ENCODE measurements at places on chromosomes 4 and X. TPM values are rescaled to one million over a fixed set of nuclear protein-coding genes. Genes with fewer than 3 reads are reported as not detected.
A peak's percentile ranks its signal among the peaks of the same experiment; 100 is the strongest.

DNA sequence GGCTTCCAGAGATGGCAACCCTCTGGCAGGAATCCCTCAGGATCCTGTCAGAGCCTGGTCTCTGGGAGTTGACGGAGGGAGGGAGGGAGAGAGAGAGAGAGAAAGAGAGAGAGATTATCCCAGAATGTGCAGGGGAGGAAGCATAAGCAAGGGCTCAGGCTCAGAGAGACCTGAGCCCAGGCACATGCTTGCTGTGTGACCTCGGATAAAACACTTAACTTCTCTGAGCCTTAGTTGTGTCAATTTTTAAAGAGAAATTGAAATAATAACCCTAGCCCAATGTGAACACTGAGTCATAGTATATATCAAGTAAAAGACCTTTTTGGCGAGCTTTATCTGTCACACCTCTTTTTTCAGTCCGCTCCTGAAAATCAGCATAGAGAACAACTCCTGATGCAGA, 473 bp upstream of the USP51 start:
- H3K4me1 ChIP-seq, result no peaks in the 10 kb centered on the region
- H3K27ac ChIP-seq, result peak overlapping the region; percentile 49
- no peaks in the 10 kb centered on the region for H3K27me3 ChIP-seq
- no peak for DNase-seq
- H3K36me3 ChIP-seq, result peaks cover 10% of the 10 kb centered on the region

- H3K27me3 ChIP-seq, result no peaks in the 10 kb centered on the region
- H3K36me3 ChIP-seq, result peaks cover 94% of the 10 kb centered on the region
- H3K4me1 ChIP-seq, result peaks cover 2% of the 10 kb centered on the region
- H3K27ac ChIP-seq, result no peak overlapping the region
These were observed 117.6 kb downstream of the CBR4 start for GRCh38 chr4:168892475-168892874.

AMBN gene
- total RNA-seq, result not detected

DNA sequence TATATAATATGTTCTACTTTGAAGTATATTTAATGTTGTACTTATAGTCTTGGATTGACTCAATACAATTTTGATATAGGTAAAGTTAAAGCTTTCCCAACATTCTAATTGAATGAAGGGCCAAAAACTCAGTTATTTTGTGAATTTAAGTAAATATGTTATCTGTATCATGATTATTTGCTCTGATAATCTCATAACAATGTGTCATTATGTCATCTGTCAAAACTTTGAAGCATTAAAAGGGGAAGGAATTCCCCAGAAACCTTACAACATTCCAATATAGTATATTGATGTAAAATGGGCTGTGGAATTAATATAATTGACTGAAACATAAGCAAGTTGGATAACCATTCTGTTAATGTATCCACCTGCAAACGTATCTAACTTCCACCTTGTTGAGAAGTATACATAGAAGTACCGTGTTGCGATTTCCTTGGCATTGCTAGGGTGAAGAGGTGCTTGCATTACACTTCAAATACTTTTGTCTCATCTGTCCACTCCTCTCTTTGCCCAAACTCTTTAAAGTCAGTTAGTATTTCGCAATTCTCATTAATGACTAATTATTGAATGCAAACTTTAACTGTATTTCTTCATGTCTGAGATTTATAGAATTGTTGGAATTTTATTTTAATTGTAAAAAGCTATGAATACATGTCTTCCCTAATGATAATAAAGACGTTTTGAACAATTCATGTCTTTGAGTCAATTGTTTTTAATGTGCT, 1982.1 kb upstream of the ADGRL3 start:
- H3K27me3 ChIP-seq, result no peaks in the 10 kb centered on the region
- H3K27ac ChIP-seq, result no peak overlapping the region
- H3K4me3 ChIP-seq, result no peak overlapping the region
- no peak for DNase-seq
- no peaks in the 10 kb centered on the region for H3K4me1 ChIP-seq
- H3K36me3 ChIP-seq, result no peaks in the 10 kb centered on the region

DNA sequence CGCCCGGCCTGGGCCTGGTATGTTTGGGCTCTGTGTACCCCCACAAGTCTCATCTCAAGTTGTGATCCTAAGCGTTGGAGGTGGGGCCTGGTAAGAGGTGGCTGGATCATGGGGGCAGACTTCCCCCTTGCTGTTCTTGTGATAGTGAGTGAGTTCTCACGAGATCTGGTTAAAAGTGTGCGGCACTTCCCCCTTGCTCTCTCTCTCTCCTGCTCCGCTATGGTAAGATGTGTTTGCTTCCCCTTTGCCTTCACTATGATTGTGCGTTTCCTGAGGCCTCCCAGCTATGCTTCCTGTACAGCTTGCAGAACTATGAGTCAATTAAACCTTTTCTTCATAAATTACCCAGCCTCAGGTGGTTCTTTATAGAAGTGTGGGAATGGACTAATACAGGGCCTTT, 53.0 kb downstream of the CHST7 start:
- no peaks in the 10 kb centered on the region for H3K4me1 ChIP-seq
- no peaks in the 10 kb centered on the region for H3K27me3 ChIP-seq
- no peak overlapping the region for H3K4me3 ChIP-seq

DNA sequence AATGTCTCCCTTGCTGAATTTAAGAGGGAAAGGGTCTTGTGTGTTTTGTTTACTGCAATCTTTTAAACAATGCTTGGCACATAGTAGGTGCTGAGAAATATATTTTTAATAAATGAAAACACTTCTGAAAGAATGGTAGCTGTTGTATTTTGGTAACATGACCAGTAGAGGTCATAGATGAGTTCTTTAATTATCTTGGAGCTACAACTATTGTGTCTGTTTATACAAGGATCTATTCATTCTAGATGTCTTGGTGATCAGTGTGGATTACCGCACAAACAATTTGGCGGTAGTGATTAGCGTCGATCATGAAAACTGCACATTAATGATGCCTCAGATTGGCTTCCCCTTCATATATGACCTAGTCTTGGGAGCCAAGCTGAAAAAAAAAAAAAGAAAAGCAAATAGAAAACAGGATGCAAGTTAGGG, 21.4 kb upstream of the SCRG1 start:
- no peaks in the 10 kb centered on the region for H3K36me3 ChIP-seq
- H3K4me3 ChIP-seq, result no peak overlapping the region
- no peak overlapping the region for H3K27ac ChIP-seq
- no peaks in the 10 kb centered on the region for H3K4me1 ChIP-seq

UTP14A gene
- total RNA-seq, result 7.0 TPM

- H3K4me1 ChIP-seq, result peaks cover 11% of the 10 kb centered on the region
- no peak overlapping the region for H3K4me3 ChIP-seq
- no peaks in the 10 kb centered on the region for H3K27me3 ChIP-seq
These were observed 115.4 kb downstream of the MGST2 start for GRCh38 chr4:139781066-139781465.

DNA sequence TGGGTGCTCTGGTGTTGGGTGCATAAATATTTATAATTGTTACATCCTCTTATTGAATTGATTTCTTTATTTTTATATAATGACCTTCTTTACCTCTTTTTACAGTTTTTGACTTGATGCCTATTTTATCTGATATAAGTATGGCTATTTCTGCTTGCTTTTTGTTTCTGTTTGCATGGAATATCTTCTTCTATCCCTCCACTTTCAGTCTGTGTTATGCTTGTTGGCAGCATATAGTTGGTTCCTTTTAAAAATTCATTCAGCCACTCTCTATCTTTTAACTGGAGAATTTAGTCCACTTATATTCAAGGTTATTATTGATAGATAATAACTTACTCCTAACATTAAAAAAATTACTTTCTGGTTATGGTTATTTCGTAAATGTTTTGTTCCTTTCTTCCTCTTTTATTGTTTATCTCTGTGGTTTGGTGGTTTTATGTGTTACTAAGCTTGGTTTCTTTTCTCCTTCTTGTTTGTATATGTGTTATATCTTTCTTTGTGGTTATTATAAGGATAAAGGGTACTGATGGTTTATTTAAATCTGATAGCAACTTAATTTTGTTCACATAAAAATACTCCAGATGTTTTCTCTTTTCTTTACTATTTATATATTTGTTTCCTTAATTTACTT, 69.5 kb downstream of the IL15 start:
- H3K36me3 ChIP-seq, result no peaks in the 10 kb centered on the region
- no peak overlapping the region for H3K4me3 ChIP-seq
- no peak overlapping the region for H3K27ac ChIP-seq

GRCh38 chr4:76407440-76408119, 13.4 kb downstream of the CCDC158 start:
- H3K27me3 ChIP-seq, result no peaks in the 10 kb centered on the region
- no peaks in the 10 kb centered on the region for H3K36me3 ChIP-seq
- no peak for DNase-seq
- no peak overlapping the region for H3K27ac ChIP-seq

- no peak for DNase-seq
- H3K27ac ChIP-seq, result no peak overlapping the region
- no peak overlapping the region for H3K4me3 ChIP-seq
These were observed 19.5 kb downstream of the AP1AR start for GRCh38 chr4:112251019-112251643.

DNA sequence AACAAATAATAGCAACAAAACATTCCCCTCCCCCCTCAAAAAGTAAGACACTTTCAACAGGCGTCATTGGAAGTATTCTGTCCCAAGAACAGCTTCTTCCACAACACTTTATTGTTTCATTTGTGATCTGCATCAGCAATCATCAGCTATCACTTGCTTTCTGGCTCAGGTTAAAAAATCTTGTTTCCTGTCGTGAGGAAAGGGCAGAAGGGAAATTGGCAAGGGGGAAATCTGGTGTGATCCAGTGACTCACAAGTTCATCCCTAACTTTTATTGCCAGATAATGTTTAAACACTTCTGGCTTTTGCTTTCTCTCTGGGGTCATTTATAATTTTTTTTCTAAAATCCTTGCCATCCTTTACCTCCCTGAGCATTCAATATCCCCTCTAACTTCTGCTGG, 247.4 kb upstream of the GIMD1 start:
- no peak for DNase-seq
- no peak overlapping the region for H3K4me3 ChIP-seq
- no peaks in the 10 kb centered on the region for H3K27me3 ChIP-seq
- H3K4me1 ChIP-seq, result no peaks in the 10 kb centered on the region

DNA sequence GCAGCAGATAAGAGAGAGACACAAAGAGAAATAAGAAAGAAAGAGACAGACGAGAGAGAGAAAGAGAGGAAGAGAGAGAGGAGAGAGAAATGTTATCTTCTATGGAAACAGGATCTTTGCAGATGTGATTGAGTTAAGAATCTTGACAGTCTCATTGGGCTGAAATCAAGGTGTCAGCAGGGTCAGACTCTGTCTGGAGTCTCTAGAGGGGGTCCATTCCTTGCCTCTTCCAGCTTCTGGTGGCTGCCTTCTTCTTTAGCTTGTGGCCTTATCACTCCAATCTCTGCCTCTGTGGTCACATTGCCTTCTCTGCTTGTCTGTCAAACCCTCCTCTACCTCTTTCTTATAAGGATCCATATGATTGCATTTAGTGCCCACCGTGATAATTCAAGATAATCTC, 21.8 kb upstream of the GRPR start:
- no peak overlapping the region for H3K27ac ChIP-seq
- no peaks in the 10 kb centered on the region for H3K27me3 ChIP-seq
- H3K36me3 ChIP-seq, result peaks cover 3% of the 10 kb centered on the region
- no peaks in the 10 kb centered on the region for H3K4me1 ChIP-seq
- DNase-seq, result no peak

ADH1A gene
- not detected for total RNA-seq

- no peak overlapping the region for H3K4me3 ChIP-seq
- H3K36me3 ChIP-seq, result peaks cover 19% of the 10 kb centered on the region
- peaks cover 23% of the 10 kb centered on the region for H3K4me1 ChIP-seq
- H3K27ac ChIP-seq, result no peak overlapping the region
- DNase-seq, result no peak
These were observed 169.5 kb downstream of the MAML3 start for GRCh38 chr4:139984471-139984870.
